ENCODE measurements at places on chromosomes 2 and 18. TPM values are rescaled to one million over a fixed set of nuclear protein-coding genes. Genes with fewer than 3 reads are reported as not detected.

Gene CDKL4
- total RNA-seq, result not detected

Gene RSAD2
- 3.4 TPM for total RNA-seq

Gene UGT1A6
- 0.32 TPM for total RNA-seq

Gene RAB17
- total RNA-seq, result 4.1 TPM

Gene CELF4
- 0.19 TPM for total RNA-seq

Gene RAB1A
- total RNA-seq, result 115 TPM

Gene SERPINB5
- not detected for total RNA-seq

Gene CD8B
- total RNA-seq, result 0.46 TPM

Gene NETO1
- not detected for total RNA-seq

Gene ZBTB14
- 7.8 TPM for total RNA-seq

Gene AKAIN1
- total RNA-seq, result not detected

Gene SERPINB10
- not detected for total RNA-seq

Gene KCNG2
- total RNA-seq, result not detected

Gene IL36G
- not detected for total RNA-seq

Measured in Right ventricle myocardium superior (tissue), 1 donor.